ENCODE measurements at places on chromosomes 16 and 17.

- no peak for DNase-seq
These were observed 15.4 kb downstream of the RBFOX3 start for GRCh38 chr17:79595471-79595870.

DNA sequence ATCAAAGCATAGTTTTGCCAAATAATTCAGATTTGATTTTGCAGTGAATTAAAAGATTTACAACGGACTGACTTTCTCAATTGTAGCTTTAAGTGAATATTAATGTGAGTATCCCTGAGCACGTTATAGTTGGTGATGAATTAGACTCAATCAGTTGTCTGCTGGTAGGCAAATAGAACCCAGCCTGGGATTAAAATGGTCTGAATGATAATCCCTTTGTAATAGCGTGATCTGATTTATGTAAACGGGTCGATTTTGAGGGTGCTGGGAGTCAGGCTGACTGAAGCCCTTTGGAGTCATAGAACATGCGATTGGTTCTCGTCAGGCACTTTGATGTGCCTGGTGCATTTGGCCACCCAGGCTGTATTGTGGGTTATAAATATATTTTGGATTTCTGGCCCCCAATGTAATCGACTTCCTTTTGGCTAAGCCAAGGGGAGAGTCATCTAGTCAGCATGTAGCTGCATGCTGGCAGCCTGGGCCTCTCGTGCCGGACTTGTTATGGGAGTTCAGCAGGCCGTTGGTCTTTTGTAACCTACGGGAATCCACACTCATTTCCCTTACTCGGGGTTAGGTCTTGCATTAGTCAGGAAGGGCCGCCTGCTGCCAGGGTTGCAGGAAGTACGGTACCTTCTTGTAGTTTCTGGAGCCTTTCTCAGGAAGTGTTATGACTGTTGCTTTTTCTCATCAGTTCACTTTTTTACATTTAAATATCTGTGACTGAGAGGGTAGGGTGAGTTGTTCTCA, 5.4 kb downstream of the PGS1 start:
- no peak for DNase-seq

- peak; percentile 82 for DNase-seq
These were observed 792 bp upstream of the RAC3 start for GRCh38 chr17:82030470-82031302.

- no peak for DNase-seq
These were observed 40.7 kb downstream of the RGS9 start for GRCh38 chr17:65177901-65178300.

DNA sequence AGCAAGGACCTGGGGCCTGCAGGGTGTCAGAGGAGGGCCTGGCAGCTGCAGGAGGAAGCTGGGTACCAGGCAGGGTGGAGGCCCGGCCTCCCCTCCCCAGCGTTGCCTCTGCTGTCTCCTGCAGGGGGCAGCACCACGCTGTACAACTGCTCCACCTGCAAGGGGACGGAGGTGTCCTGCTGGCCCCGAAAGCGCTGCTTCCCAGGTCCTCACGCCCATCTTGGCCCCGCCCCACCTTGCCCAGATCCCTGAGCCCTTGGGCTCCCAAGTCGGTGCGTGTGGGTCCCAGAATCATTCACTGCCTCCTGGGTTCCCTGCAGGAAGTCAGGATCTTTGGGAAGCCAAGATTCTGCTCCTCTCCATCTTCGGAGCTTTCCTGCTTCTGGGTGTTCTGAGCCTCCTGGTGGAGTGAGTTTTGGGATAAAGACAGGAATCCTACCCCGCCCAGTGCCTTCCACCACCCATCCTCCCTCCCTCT, 1.2 kb downstream of the TMEM95 start:
- peak; percentile 40 for DNase-seq
